ENCODE measurements at places on chromosomes 3 and 15.

- no peak for DNase-seq
Observed at GRCh38 chr3:30124435-30125370, 481.7 kb upstream of the TGFBR2 start.

DNA sequence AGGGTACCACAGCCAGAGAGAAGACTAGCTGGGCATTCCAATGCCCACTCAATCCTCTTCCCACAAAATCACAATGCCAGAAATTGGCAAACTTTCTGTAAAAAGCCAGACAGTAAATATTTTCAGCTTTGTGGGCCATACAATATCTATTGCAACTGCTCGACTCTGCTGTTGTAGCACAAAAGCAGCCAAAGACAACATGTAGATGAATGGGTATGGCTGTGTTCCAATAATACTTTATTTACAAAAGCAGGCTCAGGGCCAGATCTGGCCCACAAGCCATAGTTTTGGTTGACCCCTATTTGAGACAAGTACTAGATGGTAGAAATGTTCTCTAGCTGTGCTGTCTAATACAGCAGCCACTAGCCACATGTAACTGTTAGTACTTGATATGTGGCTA, 330.9 kb downstream of the ERC2 start:
- DNase-seq: no peak

GRCh38 chr3:100368441-100368840, 32.4 kb downstream of the TOMM70 start:
- no peak for DNase-seq

DNA sequence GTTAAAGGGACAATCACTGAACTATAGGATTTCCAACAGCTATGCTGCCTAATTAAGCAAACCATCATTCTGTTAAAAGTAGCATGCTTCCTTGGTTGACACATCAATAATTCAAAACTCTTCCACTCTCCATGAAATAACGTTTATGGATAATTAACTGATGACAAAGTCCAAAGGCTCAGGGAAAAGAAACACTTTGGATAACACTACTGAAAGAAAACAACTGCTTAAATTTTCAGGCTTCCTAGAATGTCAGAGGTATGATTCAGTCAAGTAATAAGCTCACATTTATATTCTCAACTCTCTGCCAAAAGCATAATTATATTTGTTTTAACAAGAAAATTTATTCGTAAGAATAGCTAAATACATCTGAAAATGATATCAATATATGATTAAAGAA, 49.6 kb downstream of the WDR72 start:
- DNase-seq: no peak

DNA sequence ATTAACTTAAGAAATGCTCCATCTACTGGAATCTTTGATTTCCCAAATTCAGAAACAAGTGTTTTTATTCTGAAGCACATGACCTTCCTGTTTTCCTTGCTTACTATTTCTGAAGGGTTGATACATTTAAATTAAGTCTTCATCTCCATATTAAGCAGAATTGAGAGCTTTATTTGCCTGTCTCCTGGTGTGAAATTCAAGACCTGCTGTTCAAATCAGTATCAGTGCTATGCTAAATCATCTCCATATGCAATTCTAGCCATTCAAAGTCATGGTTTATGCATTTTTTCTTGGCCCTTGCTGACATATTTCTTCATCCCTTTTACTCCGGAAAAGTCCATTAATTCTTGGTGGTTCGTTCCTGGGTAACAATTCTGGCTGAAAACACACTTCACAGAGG, 195.4 kb downstream of the ATP8B4 start:
- no peak for DNase-seq

GRCh38 chr3:16739541-16740105, 134.4 kb upstream of the DAZL start:
- DNase-seq: no peak

- no peak for DNase-seq
Observed at GRCh38 chr15:31559786-31560185, 233.2 kb downstream of the KLF13 start.

- DNase-seq: no peak
Observed at GRCh38 chr15:90871716-90872485, 3.5 kb downstream of the FURIN start.

- no peak for DNase-seq
Observed at GRCh38 chr15:41936649-41937567, 35.4 kb downstream of the EHD4 start.

DNA sequence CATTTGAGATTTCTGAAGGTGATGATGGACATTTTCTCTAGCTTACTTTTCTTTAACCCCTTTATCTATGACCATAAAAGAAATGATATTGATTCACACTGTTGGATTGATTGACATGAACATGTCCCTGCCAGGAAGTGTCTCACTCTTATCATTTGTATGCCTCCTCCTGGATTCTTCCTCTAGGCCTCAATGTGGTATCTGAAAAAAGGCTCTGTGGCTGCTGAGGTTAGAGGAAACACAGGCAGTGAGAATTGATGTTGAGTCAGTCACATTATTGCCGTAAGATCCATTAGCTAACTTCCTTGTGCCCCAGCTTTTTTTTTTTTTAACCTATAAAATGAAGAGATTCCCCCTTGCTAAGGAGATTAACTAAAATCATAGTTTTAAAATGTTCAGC, 8.0 kb upstream of the THRB start:
- no peak for DNase-seq

DNA sequence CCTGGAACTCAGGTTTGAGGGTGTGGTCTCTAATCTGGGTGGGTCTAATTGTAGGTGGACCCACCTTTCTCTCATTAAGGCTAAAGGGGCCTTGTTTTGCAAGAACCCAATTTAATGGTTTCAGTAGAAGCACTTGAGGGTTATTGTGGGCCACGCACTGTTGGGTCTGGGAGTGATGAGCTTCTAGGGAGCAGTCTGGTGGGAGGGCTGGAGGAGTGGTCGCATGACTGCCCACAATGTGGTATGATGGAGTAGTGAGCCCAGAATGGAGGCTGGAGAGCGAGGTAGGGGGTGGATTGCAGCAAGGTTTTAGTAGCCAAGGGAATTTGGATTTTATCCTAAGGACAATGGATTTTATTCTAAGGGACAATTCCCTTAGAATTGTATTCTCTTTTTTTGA, 2.7 kb downstream of the TATDN2 start:
- DNase-seq: no peak

Measured in DMS153 (cell line).